ENCODE measurements at places on chromosomes 1 and 21.

DNA sequence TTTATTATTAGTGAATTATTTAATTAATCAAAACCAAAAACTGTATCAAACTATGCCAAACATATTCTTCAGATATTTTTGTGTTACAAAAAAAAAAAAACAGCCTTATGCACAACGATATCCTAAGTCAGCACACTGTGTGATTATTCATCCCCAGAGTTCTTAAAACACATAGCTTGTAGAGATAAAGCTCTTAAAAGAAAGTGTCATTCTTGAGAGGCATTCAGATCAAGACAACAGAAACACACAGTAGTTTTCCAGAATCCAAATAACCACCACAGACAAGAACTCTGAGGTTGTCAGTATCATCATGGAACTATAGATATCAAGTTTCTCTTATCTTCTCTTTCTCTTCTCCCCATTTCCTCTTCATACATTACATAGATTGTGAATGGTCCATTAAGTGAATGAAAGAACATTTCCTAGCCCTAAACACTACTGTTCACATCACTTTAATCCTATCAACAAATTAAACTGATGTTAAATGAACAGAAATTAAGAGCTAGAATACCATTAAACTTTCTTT lies 13.5 kb downstream of the ZZZ3 start:
- no peak for DNase-seq

DNA sequence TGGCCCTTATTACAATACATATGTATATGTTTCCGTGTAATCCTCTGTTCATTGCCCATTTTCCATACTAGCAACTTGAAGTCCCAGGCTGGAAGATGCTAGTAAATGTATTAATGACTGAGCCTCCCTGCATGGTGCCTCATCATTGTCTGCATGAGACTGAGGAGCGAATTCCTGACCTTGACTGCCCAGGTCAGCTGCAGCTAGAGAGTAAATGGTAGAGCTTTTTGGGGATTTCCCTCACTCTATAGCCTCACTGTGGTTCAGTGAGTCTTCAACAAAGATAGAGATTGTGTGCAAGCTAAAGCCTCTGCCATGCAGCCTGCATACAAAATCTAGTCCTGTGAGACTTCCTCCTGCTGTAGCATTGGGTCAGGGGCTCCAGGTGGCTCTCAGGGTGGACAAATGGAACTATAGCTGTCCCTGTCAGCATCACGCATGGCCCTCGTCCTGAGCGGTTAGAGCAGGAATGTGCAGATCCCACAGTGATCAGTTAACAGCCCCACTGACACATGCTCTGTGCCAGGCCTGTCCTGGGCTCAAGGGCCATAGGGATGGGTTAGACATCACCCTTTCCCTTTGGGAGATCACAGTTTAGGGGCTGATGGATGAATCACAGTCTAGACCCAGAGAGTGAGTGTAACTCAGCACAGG lies 741.7 kb downstream of the MATN1 start:
- no peak for DNase-seq

DNA sequence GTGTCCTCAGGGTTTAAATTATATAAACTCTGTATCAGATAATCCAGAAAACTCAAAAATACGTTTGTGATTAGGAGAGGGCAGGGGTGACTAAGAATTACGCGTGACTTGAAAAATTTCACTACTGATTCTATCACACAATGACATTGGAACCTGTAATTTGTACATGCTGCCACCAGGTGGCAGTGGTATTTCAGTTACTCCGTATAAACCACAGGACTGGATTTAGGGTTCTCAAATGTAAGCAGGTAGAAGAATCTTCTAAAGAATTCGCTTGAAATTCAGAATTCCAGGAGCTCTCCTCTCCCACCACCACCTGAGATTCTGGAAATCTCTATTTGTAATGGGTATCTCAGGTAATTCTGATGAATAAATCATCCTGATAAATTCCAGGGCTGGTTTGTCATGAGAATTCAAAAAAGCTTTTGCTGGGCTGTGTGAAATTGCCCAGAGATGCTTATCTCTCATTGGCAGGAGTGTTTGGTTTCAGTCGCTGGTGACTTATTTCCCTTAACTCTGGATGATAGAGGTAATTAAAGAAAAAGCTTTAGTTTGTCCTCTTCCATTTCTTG lies 1.7 kb upstream of the KRTAP7-1 start:
- DNase-seq, result no peak

- no peak for DNase-seq
These were observed 255.1 kb upstream of the RAB4A start for GRCh38 chr1:229015806-229016205.

- DNase-seq, result no peak
These were observed 52.5 kb downstream of the POU2F1 start for GRCh38 chr1:167273027-167273800.

GRCh38 chr1:29647581-29647980 lies 411.3 kb downstream of the PTPRU start:
- DNase-seq, result no peak

DNA sequence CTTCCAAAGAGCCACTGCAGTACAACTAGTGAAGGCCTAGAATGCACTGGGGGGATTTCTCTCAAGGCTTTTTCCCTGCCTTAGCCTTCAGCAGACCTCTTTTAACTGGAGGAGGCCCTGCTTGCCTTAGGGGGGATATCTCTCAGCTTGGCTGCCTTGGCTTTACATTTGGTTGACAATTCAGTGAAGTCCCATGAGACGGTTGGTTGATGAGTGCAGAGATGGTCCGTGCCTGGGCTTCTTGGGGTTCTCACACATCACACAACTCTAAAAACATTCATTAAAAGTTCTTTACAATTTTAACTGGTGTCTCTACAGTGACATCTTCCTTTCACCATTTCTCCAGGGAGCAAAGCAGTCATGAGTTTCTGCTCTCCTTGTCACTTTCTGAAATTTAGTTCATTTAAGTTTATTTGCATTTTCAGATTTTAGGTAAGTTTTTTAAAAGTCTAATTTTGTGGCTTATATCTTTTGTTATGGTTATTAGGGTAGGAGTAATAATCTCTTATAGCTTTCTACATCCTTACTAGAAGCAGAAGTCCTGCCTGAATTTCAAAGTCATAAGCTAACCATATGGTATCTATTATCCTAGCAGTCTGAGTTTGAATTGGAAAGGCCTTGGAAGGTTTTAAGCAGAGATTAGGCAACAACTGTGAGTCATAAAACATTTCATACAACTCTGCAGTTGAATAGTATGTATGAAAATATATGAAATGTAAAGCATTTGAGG lies 487.6 kb downstream of the DPYD start:
- no peak for DNase-seq

GRCh38 chr1:205508227-205508714 lies 3.8 kb downstream of the CDK18 start:
- DNase-seq, result no peak

DNA sequence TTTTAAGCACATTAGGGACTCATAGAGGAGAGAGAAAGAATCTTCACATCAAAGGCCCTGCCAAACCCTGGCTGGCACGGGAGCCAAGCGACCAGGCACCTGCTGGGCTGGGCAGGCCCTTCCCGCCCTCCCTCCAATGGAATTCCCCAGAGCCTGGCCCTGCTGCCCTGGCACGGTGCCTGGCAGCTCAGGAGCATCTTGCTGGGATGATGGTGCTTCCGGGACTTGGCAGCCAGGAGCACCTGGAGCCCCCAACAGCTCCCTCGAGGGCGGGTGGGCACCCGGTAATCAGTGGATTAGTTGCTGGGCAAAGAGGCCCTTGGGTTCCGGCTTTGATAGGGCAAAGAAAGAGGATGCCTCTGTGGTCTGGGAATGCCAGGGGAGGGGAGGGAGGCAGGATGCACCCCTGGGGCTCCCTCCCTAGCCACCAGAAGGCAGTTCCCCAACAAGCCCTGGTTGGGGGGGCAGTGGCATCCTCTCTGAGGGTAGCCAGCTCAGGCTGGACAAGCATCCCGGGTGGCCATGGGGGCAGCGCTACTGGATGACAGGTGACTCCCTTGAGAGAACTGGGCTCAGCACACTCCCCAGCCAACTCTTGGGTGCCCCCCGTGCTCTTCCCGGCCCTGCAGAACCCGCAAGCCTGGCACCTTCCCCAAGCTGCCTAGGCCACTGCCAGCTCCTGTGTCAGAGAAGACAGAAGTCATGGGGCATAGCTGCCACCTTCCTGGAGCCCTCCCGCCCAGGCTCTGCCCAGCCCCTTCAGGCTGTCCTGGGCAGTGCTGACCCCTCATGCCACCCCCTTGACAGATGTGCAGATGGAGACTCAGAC lies 26.4 kb downstream of the KRTAP10-1 start:
- no peak for DNase-seq

DNA sequence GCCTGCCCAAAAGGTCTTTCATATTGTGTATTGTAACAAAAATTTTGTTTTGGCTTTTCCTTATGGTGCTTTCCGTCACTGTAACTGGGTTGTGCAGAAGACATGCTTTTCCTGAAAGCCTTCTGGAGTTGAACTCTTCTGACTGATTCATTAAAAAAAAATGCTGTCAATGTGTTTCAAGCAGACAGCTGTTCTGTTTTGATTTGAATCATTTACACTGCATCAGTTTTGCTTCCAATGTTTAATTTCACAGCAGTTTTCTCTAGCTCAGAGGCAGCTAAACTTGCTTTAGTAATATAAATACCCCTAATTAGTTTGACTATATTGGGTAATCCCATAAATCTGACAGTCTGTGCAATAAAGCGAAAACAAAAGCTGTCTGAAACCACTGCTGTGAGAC lies 7.9 kb downstream of the UTP11 start:
- DNase-seq, result no peak

DNA sequence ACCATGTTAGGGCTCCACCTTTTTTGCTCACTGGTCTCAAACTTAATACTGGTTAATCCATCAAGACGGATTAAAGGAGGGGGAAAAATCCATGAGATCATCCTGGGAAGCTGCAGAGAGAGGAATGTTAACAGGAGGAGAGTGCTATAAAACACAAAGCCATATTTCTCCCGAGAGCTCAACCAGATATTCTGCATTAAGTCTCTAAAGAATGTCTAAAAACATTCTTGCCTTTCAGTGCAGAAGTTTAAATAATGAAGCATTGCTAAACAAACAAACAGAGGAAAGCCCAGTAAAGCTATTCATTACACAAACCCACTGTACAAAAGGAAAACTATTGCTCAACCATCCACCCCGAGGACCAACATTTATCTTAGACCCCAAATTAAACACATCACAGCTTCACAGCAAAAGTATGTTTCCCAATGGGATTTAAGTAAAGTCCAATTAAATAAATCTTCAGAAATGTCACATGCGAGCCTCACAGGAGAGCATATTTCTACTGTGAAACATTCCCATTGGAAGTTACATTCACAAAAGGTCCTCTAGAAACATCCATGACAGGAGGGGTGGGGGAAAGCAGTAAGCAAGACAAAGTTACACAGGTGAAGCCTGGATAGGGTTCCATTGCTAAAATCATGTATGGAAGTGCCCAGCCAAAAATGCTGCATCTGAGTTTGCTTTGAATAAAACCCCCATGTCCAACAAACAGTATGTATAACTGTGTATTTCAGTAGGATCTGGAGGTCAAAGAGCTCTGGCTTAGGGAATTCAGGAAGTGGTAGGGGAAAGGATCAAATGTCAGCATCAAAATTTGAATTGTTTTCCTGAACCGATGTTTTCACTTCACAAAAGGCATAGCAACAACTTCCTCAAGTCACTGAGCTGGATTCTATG lies 23.3 kb downstream of the DUSP10 start:
- no peak for DNase-seq

DNA sequence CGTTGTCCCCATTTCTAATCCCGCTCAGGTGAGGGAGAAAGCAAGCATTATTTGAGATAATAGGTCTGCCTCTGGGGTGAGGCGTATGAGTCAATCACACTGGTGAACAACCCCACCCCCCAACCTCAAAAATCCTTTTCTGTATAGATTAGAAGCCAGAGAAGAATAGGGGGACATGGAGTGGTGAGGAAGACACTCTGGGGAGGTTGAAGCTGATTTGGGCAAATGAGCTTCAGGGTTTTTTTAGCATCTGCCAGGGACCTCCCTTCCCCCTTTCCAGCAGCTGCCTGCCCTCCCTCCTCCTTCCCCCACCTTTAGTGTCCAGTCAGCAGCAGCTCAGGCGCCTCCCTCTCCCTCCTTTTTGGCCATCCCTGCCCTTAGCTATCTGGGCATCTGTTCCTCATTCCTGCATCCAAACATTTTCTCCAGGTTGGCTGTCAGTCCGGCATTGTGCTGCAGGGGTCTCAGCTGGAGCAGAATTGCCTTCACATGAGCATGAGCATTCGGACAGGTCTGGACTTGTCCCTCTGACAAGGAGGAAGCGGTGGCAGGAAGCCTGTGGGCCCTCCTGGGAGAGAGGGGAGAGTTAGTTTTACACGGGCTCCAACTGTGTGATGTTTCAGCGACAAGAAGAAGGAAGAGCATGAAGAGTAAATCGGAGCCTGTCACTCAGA lies 30.8 kb upstream of the PTGFRN start:
- no peak for DNase-seq

All from activated naive CD4-positive, alpha-beta T cell (primary cell).